ENCODE measurements at places on chromosomes 13 and 19. TPM values are rescaled to one million over a fixed set of nuclear protein-coding genes. Genes with fewer than 3 reads are reported as not detected.

GRCh38 chr19:2888731-2889224 is 11.9 kb upstream of the ZNF57 start:
- DNase-seq: peak; percentile 91

- DNase-seq: peak; percentile 84
Measured at GRCh38 chr19:11339254-11340098, at the start of gene RAB3D. Gene RAB3D, minus strand, starts transcription at chr19:11339657. Its CDS starts 2,258 bp downstream, at chr19:11337399.

GRCh38 chr13:88097541-88097940 is 426.4 kb downstream of the SLITRK5 start:
- DNase-seq: no peak

- DNase-seq: no peak
Measured at GRCh38 chr19:3403489-3404323, 37.3 kb downstream of the NFIC start.

DNA sequence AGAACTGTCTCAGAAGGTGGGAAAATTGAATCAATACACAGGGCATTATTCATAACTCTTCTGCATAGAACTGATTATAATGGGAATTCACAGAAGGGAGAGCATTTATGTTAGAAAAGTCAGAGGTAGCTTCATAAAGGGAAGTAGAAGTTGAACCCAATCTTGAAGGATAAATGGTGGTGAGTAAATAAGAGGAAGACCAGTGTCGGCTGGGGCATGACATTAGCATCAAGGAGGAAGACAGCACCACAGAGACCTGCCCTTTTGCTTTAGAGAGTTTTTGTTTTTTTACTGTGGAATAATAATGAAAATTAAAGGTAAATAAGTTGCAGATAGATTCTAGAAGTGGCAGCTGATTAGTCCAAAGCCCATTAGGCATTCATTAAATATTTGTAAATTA is 21.9 kb downstream of the CDC16 start:
- DNase-seq: no peak

GRCh38 chr13:48533961-48534600 is 1.2 kb upstream of the RCBTB2 start:
- DNase-seq: no peak

- DNase-seq: no peak
Measured at GRCh38 chr13:33394294-33394932, 108.9 kb upstream of the STARD13 start.

GRCh38 chr13:56020425-56020824 is 1120.3 kb upstream of the PRR20A start:
- no peak for DNase-seq

GRCh38 chr19:58227964-58228584 is 640 bp upstream of the ZNF544 start:
- DNase-seq: peak; percentile 5

GRCh38 chr19:18280247-18281081 is 958 bp downstream of the JUND start:
- DNase-seq: peak; percentile 63

GRCh38 chr13:52808842-52809219 is 39.6 kb downstream of the PCDH8 start:
- DNase-seq: no peak

- no peak for DNase-seq
Measured at GRCh38 chr19:49771674-49772139, 4.9 kb downstream of the AP2A1 start.

- DNase-seq: no peak
Measured at GRCh38 chr19:35731779-35732405, 10.4 kb downstream of the IGFLR1 start.

PRKACA gene
- 25.0 TPM for total RNA-seq

SIGLEC9 gene
- not detected for total RNA-seq

SLC7A10 gene
- total RNA-seq: not detected

ONECUT3 gene
- not detected for total RNA-seq

CD37 gene
- not detected for total RNA-seq

ZNF98 gene
- not detected for total RNA-seq

CILP2 gene
- total RNA-seq: not detected

ZNF784 gene
- total RNA-seq: 17.5 TPM

C5AR1 gene
- total RNA-seq: 0.13 TPM

SIGLEC7 gene
- total RNA-seq: not detected

ZAR1L gene
- not detected for total RNA-seq

VSTM1 gene
- total RNA-seq: not detected

GPR12 gene
- not detected for total RNA-seq

OR7D2 gene
- not detected for total RNA-seq

Measured in HT-29 (cell line).